ENCODE measurements at places on chromosomes 12 and 14.

DNA sequence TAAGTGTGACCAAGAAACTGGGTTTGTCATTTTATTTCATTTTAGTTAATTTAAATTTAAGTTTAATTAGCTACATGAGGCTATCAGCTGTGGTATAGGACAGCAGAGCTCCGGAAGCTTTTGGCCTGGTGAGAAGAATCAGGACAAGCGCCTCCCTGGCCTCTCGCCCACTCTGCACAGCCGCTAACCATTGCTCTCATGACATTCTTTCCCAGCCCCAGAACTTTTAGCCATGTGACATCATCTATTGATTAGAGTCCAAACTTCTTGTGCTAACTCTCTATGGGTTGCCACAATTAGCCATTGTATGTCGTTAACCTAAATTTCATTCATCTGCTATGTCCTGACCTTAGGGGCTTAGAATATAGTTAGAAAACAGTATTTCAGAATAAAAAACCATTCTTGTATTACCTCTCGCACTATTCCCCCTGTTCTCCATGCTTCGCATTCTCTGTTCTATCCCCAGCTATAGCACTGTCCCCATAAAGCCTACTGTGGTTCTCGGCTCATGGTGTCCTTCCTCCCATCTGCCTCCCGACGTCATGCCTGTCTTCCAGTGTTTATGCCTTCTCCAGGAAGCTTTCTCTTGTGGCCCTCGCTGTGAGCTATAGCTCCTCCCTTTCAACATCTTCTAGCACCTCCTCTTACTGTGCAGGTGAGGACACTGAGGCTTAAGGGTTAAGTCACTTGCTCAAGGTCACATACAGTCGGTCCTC lies 23.5 kb downstream of the SSH1 start:
- no peak for DNase-seq

- DNase-seq: no peak
Measured at GRCh38 chr12:30095511-30095910, 311.8 kb upstream of the TMTC1 start.

DNA sequence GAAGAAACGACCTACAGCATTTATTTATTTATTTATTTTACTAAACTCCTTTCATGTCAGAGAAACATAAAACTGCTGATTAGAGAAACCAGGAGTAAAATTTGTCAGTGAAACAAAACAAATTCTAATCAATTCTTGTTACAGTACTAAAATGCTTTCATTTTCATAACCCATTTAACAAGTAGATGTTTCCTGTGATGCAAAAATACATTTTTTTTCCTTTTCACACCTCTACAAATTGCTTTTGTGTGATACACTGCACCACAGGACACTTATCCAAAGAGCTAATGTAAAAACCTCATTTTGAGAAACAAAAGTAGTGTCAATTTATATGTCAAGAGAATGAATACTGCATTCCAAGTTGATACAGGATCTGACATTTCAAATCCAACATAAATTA lies 155.1 kb downstream of the SYT1 start:
- DNase-seq: no peak

DNA sequence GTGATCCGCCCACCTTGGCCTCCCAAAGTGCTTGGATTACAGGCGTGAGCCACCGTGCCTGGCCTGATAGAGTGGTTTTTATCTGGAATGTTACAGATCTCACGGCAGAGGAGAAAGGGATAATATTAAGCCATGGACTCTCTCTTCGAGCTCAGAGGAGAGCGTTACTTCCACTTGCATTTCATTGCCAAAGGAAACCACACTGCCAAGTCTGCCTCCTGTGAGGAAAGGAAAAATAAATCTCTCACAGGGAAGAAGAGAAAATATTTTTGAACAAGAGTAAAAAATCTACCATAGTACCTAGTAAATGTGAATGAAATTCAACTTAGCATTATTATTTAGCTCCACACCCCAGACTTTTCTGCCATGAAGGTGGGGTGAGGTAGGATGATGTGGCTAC lies 319.2 kb upstream of the PRICKLE1 start:
- no peak for DNase-seq

GRCh38 chr12:57890191-57891115 lies 43.9 kb upstream of the CTDSP2 start:
- no peak for DNase-seq

GRCh38 chr12:14849661-14850060 lies 6.3 kb upstream of the ART4 start:
- DNase-seq: no peak

DNA sequence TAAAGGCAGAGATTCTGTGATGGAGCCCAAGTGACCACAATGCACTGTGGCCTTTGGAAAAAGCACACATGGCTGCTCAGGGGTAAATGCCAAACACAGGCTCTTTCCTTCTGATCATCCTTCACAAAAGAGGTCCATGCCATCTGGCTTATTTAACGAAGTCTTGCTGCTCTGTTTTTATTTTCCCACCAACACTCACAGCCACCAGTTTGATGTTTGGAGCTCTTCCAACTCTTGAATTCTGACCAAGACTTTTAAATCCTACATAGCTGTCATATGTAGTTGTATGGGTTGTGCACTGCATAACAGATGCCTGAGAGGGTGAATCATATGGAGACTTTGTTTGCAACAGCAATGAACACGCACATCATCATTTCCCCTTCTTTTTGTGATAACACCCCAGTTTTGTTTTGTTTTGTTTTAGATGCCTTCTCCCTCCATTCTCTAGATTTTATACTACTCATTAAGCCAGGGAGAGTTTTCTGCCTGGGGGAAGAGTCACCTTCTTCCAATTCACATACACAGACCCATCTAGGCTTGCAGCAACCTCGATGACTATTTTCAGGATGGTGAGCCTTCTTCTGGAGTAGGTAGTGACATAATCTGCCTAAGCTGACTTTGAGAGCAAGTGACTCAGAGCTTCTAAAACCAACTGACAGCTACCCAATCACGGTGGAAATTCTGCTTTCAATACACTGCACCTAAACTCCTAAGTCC lies 145.2 kb upstream of the WSCD2 start:
- DNase-seq: no peak

DNA sequence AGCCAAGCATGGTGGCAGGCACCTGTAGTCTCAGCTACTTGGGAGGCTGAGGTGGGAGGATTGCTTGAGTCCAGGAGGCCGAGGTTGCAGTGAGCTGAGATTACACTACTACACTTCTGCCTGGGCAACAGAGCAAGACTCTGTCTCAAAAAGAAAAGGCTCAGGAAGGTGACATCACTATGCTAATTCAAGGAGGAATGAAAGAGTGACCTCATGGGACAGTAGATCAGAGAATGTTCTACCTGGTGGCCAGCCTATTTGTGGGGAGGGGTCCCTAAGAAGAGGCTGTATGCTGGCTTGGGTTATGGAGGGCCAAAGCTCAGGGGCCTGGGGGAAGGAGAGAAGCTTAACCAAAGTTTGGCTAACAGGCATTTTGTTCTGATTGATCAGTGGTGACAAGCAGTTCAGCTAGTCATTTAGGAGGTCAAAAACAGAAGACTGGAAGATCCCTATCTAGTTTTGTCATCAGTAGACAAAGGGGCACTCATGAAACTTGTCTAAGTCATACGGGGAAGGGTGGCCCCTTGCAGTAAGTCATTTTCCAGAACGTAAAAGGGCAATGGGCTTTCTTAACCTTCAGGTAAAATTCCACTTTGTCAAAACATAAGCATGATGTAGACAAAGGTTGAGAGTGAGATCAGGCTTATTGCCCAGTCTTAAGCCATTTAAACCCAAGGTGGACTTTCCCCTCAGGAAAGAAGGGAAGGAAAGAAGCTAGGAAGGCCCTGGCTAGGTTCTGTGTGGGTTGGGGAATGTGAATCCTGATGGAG lies 60.8 kb upstream of the EEA1 start:
- DNase-seq: no peak

DNA sequence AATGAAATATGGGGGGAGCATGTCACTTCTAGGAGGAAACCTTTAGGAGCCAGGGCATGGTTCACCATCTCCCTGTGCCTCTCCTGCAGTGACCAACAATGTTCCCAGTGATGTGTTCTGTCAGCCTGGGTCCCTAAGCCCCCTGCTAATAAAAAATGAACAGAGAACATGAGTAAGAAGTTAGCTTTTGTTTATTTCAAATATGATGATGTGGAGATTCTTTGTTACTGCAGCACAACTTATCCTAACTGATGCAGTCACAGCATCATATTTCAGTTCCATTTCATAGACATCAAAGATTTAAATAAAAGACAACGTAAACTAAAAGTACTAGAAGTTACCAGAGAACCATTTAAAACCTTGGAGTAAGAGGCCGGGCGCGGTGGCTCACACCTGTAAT lies 43.9 kb downstream of the SERPINA3 start:
- DNase-seq: no peak

DNA sequence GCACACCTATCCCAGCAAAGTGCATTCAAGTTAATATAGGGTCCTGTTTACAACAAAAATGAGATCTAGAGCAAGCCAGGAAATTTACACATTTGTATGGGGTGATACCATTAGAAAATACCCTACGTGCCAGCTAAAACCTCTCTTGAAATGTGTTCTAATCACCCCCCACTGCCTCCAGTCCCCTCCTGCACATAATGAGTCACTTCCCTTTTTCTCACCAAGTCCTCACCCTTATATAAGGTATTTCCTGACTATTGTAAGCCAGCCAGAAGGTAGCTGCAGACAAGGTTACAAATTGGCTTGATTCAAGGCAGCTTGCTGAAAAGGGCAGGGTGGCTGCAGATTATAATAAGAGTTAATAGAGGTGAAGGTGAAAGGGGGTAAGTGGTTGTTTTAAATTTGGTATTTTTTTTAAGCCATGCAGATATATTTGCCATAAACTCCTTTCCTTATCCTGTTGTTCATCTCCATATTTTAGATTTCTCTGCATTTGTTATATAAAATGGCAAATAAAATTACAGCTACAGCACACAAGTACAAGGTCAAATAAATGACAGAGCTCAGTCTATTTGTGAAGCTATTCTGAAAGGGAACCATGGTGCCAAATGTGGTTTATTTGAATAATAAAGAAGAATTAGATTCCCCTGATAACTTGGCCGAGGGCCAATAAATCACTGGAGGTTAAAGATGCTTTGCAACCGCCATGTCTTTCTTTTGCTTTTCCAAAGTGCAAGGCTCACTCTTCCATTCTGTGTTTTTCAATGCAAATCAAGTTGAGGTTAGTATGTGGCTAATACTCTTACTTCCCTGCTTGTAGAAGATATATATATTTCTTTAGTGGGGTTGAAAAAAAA lies 385.9 kb downstream of the EGLN3 start:
- no peak for DNase-seq

DNA sequence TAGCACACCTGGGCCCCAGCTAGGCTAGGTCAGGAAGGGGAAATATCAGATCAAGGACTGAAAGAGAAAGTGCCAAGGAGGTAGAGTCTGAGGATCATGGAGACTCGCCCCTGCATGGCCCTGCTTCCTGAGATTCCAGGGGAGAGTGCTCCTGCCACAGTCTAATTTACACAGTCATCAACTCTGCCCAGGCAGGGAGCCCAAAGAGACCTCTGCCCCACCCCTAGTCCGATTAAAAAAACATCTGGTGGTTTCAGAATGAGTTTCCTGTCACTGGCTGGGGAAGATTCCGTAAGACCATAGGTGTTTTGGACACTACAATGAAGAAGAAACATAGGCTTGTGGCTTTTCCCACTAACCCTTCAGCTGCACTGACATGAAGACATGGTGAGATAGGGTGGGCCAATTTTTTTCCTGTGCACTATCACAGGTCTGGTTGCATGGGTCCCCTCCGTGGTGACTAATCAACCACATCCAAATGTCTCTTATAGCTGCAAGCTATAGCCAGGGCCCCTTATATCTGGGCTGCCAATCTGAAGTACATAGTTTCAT lies 31.5 kb upstream of the GZMB start:
- peak; percentile 37 for DNase-seq

DNA sequence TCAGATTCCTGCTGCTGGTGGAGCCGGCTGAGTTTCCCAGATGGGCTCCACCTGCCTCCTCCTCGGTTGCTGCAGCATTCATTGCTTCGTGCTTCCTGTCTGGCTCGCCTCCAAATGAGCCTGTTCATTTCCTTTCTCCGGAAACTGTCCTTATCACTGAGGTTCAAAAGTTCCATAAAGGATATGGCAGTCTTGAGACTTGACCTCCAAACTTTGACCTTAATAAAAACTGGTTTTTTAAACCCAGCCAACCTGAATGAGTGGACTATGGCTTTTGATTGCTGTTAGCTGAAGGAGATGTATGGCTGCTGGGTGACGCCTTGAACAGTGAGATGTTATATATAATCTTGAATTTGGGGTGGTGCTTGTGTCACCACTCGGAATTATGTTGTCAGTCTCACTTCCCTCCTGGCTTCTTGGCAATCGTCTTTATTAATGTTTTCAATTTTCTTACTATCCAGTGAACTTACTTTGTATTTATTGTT lies 62.7 kb downstream of the RASSF3 start:
- DNase-seq: peak; percentile 42

DNA sequence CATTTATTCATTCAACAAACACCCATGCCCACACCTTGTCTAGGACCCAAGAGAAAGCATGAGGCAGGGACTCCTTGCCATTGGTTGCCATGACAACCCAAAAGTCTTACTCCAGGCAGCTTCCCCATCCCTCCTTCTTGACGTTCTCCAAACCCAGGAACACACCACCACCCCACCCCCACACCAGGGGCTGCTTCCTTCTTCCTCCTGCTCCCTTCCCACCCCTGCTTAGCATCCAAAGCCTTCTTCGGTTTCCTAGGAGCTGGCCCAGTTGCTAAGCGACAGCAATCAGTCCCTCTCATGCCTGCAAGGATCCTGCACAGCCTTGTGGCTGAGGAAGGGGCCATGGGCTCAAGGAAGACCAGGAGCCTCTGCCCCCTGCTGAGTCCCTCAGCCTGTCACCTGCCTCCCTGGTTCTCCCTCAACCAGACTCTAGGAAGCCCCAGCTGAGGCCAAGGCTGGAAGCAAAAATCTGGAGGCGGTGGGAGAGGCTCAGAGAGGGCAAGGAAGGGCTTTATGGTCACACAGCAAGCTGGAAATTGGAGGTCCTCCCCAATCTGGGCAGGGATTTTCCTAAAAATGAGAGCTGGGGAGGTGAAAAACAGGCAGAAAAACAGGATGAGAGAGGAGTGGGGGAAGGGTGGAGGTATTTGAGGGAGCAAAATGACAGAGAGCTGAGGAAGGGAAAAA lies 15.4 kb downstream of the RASAL1 start:
- DNase-seq: no peak

Data from stimulated activated CD4-positive, alpha-beta T cell treated with anti-CD3 and anti-CD28 coated beads, Interleukin-2, amount 100 ng/mL, for 24 hours (primary cell).